ENCODE measurements at places on chromosomes 11 and 22.

DNA sequence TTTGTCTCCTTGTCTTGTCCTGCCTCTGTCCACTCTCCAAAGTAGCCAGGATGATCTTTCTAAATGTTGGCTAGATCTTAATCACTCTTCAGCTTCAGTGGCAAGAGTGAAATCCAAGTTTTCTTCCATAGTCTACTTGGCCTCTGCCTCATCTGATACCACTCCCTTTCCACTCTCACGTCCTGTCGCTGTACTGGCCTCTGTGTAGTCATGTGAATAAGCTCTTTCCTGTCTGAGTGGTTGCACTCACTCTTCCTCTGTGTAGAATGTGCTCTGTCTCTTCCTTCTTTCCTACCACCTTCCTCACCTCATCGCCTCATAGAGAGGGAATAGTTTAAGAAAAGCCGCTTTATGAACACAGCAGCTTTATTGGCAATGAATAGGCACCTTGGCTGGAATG lies 86.5 kb downstream of the WNT11 start:
- DNase-seq, result no peak

- DNase-seq, result no peak
Measured at GRCh38 chr22:39567135-39567946, 3.2 kb upstream of the CACNA1I start.

- no peak for DNase-seq
Measured at GRCh38 chr11:123020968-123021367, 39.3 kb upstream of the BSX start.

- no peak for DNase-seq
Measured at GRCh38 chr11:111166598-111166997, 78.9 kb upstream of the POU2AF2 start.

- no peak for DNase-seq
Measured at GRCh38 chr11:45937916-45938315, 15.5 kb downstream of the LARGE2 start.

DNA sequence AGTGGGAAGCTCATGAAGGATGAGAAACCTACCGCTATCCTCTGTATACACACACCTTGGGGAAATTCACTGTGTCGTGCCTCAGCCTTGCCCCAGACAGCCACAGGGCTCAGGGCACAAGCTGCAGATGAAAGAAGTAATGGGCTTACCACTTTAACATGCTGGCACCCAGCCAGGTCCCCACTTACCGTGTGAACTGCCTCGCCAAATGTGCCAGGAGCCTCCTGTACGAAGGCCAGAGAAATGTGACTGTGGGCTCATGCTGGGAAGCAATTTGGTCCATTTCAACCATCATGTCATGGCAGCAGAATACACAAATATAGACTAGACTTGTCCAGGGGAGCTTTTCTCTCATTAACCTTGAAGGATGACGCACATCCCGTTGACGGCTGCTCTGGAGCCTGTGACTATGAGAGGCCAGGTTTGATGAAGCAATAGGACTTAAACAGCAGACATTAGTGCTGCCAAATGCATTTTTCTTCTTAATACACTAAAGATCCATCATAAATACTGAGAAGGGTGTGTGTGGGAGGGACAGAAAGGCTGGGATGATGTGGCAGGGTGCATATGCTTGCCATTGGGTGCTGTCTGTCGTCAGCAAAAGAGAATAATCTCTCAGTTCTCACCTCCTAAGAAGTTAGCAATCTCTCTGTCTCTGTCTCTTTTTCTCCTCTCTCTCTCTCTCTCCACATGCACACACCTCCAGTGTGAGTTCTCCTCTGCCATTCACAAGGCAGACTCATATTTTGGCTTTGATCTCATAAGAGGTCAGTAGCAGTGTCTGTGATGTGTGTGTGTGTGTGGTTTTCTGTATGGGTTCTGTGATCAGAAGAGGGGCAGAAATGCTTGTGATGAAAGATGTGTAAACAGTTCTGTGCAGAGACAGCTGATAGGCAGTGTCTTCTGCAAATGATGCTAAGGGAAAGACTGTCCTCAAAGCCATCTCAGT lies 142.4 kb downstream of the KIRREL3 start:
- DNase-seq, result peak; percentile 78

- DNase-seq, result no peak
Measured at GRCh38 chr11:123065621-123066020, 3.7 kb upstream of the HSPA8 start.

All from NCI-H187 treated with DMSO at 0.1 percent for 48 hours (cell line).